ENCODE measurements at places on chromosomes 7 and 10.

DNA sequence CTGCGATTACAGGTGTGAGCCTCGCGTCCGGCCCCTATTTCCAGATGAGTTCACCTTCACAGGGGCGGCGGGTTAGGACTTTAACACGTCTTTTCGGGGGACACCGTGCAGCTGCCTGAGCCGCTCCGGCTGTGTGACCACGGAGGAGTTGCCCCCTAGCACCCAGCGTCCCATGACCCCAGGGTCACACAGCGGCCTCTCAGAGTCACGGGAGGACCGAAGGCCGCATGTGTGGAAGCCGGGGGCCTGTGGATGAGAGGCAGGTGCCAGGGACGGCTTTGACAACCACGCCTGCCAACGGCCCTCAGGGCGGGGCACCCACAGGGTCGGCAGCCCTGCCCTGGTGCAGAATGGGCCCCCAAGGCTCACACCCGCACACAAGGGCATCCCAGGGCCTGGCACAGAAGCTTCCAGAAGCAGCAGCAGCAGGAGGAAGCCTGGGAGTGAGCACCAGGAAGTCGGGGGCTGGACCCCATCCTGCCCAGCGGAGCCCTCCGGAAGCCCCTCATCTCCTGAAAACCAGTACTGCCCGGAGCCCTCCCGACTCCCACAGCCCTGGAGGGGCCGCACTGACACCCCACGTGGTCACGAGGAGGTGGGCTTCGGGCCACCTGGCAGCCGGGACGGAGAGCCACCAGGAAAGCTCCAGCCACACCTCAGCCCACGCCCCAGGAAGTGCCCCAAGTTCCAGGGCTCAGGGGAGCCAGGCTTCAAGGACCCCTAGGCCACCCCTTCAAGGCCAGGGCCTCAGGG is 32.7 kb downstream of the ADAP1 start:
- no peak for DNase-seq

DNA sequence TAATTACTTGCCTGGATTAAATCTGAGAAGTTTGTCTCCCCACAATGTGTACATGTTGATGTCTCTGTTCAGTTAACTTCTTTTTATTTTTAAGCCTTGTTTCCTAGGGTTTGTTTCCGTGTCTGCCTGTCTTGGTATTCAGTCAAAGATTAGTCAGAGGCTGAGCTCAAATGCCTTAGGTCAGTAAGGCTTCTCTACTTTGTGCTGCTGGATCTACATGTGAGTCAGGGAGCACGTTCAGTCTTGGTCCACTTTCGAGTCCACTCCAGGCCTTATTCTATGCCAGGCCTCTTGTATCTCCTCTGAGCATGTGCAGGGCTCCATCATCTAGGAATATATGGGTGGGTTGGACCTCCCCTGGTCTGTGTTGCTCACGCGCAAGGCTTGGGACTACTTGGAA is 93.3 kb upstream of the FZD8 start:
- DNase-seq: peak; percentile 73

GRCh38 chr10:99266383-99266782 is 30.7 kb upstream of the HPSE2 start:
- DNase-seq: no peak

DNA sequence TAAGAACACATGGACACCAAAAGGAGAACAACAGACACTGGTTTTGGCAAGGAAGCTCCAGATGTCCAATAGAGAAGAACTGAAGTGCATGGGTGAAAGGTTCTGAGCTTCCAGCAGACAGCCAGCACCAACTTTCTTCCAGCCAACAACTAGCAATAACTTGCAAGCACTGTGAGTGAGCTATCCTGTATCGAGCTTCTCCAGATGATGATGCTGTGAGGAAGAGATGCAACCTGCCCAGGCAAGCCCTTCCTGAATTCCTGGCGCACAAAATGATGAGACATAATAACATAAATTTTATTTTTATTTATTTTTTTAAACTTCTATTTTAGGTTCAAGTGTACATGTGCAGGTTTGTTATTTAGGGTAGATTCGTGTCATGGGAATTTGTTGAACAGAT is 692.1 kb downstream of the DNAJB9 start:
- no peak for DNase-seq

GRCh38 chr10:88957381-88957780 is 4.8 kb upstream of the ACTA2 start:
- no peak for DNase-seq

- no peak for DNase-seq
Observed at GRCh38 chr7:7475601-7476000, 60.1 kb downstream of the COL28A1 start.

DNA sequence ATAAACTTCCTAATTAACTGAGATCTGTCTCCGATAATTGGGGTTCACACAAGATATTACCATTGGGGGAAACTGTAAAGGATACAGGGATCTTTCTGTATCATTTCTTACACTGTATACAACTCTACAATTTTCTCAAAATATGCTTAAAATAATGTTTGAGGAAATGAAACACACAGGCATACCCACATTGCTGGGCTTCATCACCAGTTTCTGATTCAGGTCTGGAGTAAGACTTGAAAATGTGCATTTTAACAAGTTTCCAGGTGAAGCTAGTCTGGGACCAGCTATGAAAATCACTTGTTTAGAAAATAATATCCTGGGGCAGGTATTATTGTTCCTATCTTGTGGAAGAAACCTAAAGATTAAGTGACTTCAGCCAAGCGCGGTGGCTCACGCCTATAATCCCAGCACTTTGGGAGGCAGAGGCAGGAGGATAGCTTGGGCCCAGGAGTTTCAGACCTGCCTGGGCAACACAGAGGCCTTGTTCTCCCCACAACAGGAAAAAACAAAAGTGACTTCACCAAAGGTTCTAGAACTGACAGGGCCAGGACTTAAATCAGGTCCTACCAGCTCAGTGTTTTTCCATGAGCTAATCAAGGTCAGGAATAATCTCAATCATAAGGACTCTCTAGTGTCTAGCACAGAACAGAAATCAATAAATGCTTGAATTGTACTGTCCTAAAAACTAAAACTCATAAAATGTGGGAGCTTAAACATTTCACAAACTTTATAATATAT is 12.6 kb downstream of the TOMM7 start:
- DNase-seq: no peak

- no peak for DNase-seq
Observed at GRCh38 chr10:17237149-17237527, 9.1 kb downstream of the VIM start.

DNA sequence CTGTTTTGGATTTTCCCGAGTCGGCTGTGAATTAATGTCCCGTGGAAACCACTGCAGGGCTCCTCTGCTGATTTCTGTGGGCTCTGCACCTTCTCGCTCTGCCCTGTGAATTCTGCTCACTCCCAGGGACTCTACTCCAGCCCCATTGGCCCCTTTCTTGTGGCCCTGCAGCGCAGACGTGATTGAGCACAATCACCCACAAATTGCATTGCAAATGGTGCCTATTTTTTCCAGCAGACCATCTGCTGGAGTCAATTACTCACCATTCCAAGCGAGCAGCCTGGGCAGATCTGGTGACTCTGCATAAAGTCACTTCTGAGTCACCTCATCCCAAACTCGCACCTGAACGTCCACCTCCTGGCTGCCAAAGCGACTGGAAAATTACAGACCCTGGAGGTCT is 235.8 kb downstream of the PAXIP1 start:
- DNase-seq: no peak

DNA sequence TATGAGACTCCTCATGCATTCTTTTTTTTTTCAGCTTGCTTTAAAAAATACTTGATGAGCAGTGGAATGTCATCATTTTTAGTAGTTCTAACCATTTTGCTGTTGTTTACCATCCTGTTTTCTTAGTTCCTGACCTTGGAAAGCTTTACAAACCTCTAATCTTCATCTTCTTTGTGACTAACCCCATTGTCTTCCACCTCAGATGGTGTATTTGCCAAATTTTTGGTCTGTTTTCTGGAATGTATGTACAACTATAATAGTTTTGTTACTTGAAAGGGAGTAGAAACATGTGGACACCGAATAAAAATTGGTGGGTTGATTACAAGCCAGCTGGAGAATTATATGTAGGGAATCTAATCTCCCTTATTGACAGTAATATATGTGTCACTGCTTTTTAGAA is 172.7 kb downstream of the SND1 start:
- DNase-seq: no peak

- DNase-seq: no peak
Observed at GRCh38 chr7:40704172-40704571, 569.4 kb downstream of the SUGCT start.

GRCh38 chr10:11404901-11405300 is 206.5 kb downstream of the USP6NL start:
- no peak for DNase-seq

DNA sequence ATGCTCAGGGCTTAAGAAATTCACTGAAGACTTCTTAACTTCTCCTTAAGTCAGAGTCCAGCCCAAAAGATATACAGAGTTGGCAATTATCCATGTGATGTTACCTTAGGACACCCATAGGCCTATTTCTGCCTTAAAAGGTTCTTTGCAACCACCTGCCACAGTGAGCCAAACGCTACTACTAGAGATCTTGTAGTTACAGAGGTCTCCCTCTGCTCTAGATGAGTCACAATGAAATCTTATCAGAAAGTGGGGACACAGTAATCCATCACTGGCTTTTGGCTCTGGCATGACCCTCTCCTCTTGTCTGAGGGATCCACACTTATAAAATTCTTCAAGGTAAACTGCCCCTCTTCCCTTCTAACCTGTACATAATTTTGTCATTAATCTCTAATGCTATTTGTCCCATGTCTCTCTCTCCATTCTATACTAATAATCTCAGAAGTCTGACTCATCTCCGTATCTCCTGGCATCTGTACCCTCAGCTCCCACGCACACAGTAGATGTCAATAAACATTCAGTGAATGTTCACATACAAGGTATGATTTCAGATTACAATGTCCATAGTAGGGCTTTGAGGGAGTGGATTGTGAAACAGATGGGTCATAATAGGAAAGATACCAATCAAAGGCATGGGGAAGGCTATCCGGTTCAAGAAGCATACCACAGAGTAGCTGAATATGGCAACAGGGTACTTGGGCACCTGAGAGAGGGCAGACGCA is 112.1 kb downstream of the SGMS1 start:
- peak; percentile 33 for DNase-seq

DNA sequence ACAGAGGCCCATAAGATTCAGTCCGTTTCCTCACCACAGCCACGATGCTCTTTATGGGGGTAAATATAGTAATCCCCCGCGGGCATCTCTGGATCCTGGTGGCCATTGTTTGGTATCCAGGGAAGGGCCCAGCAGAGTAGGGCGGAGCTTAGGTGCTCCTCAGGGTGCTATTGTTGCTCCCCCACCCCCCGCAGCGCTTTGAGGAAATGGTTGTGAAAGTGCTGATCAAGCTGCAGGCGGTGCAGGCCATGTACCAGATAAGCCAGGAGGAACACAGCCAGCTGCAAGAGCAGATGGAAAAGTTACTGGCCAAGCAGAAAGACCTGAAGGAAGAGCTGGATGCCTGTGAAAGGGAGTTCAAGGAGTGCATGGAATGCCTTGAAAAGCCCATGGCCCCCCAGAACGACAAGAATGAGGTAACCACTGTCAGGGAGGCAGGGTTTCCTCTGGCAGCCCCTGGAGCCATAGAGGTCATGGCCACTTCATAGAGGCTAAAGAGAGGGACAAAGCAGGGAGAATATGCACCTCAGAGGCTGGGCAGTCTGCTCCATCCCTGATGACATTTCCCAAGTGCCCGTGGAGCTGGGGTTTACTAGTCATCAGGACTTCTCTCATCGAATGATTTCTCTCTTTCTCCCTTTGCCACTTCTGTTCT is 17.6 kb upstream of the FLNC start:
- peak; percentile 34 for DNase-seq

DNA sequence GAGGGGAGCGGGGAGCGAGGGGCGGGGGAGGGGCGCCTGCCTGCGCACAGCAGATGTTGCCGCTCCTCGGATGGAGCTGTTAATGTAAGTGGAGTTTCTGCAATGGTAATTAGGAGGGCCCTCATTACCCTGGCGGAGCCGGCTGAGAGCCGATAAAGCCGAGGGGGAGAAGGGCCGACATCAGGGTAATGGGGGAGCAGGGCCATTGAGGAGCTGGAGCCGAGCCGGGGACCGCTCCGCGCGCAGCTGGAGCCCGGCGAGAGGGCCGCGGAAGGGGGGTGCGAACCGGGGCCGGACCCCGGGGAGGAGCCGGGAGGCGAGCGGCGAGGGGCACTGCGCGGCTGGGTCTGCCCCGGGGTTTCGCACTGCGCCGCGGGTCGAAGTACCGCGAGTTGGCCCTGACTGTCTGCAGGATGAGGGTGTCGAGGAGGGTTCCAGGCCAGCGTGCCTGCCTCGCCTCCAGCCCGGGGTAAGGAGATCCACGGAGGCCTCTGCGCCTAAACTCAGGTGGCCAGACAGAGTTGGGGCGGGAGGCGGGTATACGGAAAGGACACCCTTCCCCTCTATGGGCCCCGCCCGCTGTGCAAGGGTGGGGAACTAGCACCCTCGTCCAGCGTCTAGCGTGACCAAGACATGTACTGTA is 55.0 kb upstream of the LBX1 start:
- DNase-seq: no peak

GRCh38 chr7:30971440-30971839 is 7.7 kb downstream of the GHRHR start:
- no peak for DNase-seq

- DNase-seq: peak; percentile 38
Observed at GRCh38 chr7:149414745-149415390, 46.0 kb downstream of the ZNF777 start.

DNA sequence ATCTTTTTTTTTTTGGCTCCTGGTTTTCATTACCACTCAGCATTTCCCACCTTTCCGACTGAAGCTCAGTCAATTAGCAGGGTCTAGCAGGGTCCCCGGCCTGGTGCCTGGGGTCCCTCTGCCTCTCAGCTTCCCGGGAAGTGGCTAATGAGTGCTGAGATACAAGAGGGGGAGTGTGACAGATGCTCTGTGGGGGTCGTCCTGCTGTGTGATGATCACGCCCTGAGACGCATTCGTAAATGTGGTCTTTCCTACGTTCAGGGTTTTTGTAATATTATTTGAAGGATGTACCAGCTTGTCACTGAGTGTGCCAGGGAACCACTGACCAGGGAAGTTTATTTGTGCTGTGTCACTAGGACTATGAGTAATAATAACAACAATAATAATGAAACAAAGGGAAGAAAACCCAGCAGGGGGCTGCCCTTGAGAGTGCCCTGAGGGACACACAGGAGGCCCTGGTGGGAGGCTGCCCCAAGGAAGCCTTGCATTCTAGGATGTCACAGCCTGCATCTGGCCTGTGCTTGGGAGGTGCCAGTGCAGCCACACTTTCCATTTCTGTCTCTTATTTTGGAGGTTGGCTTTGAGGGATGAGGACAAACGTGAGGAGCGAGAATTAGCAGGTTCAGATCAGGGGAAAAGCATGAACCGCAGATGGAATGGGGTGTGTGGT is 337.8 kb downstream of the ADARB2 start:
- no peak for DNase-seq

GRCh38 chr10:7008645-7009044 is 402.2 kb downstream of the SFMBT2 start:
- no peak for DNase-seq

DNA sequence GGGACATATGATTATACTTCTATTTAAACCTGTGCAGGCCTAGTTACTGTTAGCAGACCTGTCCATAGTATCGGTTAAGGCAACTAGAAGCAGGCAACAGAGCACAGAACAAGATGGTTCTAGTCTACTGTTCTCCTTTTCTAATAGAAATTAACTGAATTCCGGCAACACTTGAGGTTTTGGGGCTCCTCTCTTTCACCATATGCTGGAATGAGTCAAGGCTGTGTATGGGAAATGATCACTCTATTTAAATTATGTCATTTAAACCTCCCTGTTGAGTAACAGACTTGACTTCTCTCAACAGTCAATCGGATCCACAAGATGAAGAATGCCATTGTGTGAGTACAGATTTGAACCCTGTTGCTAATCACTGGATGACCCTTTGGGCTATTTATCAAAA is 6.2 kb upstream of the OTUD1 start:
- no peak for DNase-seq

- peak; percentile 93 for DNase-seq
Observed at GRCh38 chr10:106360870-106361269, 803.6 kb downstream of the SORCS1 start.

All from EH (cell line).